Right ventricle myocardium inferior (tissue), 1 donor: ENCODE measurements at places on chromosomes 16 and 17. TPM values are rescaled to one million over a fixed set of nuclear protein-coding genes. Genes with fewer than 3 reads are reported as not detected.

DNA sequence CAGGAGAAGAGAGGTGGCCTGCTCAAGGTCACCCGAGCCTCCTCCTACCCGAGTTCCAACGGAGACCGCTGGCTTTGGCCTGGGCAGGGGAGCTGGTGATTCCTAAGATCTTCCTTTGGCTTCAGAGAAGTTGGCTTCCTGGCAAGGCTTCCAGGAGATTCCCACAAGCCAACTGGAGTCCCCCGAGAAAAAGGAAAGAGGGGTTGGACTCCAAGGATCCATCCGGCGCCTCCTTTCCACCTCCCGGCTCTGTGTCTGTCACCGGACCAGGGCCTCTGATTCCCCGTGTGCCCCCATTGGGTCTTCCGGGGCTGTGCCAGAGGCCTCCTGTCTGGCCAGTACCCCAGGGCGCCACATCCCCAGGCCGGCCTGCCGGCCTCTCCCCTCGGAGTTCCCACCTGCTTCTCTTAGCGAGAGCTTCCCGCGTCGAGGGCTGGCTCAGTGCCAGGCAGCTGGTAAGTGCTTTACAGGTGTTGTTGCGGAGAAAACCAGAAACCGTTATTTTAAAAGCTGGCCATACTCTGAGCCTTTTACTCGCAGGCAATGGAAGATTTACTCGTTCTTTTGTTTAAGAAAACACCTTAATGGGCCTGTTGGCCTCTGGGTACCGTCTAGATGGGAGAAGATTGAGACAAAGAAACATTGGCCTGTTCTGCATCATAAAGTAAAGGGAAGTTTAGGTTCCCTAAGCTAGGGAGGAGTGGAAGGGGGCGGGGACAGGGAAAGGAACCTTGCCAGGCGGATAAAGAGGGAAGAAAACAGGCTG is 258.4 kb upstream of the SDK2 start:
- DNase-seq, result no peak

DNA sequence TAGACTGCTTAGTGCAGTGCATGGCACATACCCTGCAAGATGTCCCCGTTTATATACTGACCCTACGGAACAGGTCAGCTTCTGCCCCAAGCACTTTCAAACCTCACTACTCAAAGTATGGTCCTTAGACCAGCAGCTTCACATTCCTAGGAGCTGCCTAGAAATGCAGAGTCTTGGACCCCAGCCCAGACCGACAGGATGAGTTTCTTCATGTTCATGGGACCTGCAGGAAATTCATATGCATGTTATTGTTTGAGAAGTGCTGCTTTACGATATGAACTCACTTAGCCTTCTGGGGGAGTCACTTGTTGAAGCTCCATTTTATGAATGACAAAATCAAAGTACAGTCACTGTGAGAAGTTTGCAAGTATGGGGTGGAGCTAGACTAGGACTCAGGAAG is 82.6 kb downstream of the DYNLRB2 start:
- no peak for DNase-seq

- DNase-seq, result no peak
Observed at GRCh38 chr16:89801800-89802199, 14.6 kb downstream of the FANCA start.

DNA sequence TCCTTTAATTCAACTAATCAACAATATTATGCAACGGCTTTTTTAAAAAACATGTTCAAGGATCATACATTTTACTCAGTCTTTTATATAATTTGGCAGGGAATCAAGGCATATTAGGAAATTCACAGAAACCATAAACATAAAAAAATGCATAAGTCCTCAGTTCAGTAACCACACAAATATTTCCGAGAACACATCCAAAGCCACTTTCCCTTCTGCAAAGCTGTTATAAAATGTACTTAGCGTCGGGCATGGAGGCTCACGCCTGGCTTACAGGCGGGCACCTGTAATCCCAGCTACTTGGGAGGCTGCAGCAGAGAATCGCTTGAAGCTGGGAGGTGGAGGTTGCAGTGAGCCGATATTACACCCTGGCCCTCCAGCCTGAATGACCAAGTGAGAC is 9.7 kb upstream of the ZC3H7A start:
- DNase-seq, result no peak

The HOXB2 gene
- total RNA-seq, result 2.5 TPM

The SLC25A11 gene
- total RNA-seq, result 199 TPM

The IGF2BP1 gene
- not detected for total RNA-seq

The MYH13 gene
- not detected for total RNA-seq
